ENCODE measurements at places on chromosomes 3 and 15.

DNA sequence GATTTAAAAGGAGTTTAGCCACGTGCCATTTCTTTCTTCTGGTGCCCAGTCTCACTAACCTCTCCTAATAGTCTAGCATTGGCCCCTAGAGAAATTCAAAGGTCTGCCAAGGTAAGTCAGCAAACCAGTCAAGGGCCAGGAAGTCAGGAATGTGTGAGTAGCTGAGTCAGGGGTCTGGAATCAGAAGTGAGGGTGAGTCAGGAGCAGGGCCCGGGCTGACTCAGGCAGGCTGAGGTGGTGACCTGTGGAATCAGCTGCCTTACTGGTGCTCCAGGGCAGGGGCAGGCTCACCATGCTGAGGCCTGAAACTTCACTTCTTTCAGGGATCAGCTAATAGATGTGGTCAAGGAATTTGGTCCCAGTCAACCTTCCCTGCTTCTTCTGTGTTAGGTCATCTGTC is 105.8 kb upstream of the MYZAP start:
- no peak for DNase-seq

DNA sequence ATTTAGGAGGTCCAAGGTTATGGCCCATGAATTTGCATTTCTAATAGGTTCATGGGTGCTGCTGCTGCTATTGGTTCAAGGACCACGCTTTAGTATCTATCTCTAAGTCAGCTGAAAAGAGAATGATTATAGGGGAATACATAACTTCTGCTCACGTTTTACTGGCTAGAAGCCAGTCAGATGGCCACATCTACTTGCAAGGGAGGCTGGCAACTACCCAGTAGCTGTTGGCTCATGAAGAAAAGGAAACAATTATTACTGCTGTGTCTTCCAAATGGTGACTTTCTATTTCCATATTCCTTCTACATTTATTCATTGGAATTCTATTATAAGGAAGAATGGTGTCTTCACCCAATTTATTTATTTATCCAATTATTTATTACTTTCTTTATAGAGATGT is 54.2 kb downstream of the SLC25A36 start:
- DNase-seq, result no peak

DNA sequence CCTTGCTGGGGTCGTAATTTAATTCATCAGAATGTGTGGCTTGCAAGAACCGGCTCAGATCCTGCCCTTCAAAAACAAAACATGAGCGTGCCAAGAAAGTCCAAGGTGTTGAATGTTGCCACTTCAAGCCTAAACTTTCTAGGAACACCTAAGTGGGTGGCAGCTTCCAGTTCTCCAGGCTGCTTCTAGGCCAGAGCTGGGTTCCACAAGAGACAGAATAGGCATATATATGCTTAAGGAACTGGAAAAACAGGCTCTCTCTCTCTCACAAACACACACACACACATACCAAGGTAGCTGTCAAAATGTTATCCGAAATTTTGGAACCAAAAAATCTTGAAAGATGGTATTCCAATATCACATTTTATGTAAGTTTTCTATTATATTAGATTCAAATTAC is 890 bp upstream of the ADIPOQ start:
- no peak for DNase-seq

DNA sequence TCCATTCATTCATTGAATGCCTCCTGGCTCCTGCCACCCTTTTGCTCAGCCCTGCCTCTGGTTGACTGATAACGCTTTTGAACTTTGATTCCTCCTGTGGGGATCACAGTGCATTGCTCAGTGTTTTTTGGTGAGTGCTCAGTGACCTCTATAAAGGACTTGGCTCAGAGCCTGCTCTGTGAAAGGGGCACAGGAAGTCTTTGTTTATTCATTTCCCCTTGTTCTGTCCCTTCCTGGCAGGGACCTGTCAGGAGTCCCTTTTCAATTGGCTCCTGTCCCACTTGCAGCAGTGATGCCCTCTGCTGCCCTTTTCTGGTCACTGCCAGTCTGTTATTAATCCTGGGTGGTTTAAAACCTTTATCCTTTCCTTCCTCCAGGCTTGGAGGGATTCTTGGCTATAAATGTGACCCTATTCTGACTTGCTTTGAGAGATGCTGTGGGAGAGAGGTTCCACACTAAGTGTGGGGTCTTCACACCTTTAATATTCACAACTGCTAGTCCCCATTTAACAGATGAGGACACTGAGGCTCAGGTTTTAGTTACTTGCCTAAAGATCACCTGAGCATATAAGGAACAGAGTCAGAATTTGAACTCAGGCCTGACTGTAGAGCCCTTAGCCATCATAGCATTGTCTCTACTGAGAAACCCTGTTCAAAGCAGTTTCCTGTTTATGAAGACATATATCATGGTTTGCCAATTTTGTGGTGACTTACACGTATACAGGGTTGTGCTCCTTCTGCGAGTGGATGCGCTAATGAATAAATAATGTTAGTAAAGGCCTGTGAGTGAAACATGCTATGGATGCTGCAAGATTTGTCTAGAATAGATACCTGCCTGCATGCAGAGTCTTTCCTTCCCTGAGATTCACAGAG is 23.2 kb upstream of the TATDN2 start:
- peak; percentile 83 for DNase-seq

DNA sequence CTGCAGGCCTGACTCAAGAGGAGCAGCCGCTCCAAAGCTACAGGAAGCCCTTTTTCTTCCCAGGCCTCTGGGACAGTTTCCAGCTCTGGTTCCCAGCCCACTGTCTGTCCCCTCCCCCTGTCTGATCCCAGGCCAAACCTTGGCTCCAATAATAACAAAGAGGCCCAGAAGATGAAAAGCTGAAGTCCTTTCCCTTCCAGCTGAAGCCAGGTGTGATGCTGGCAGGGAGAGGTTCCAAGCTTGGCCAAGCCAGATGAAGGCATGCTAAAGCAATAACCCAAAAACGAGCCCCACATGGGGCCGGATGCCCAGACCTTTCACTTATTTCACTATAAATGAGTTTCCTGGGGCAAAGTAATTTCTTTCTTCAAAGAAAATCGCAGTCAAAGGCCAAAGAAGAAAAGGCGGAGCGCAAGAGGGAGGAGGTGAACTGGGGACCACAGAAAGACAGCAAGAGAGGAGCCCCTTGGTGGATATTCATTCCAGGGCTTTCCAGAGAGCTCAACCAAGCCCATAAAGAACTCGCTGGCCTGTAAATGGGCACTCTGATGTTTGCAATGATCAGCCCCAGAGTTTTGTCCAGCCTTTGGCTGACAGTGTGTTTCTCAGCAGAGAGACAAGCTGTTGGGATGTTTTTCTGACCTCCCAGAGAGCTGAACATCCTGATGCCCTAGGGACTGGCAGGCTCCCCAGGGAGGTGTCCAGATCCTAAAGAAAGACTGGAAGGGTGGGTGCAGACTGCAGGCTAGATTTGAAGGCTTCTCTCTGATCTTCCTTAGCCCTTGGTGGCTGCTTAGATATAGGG is 157.6 kb downstream of the UACA start:
- no peak for DNase-seq

GRCh38 chr3:147422196-147422595 is 13.0 kb downstream of the ZIC1 start:
- no peak for DNase-seq

- DNase-seq, result no peak
Measured at GRCh38 chr3:46703013-46703520, 1.9 kb downstream of the TMIE start.

GRCh38 chr15:68207176-68207935 is 2.2 kb upstream of the CALML4 start:
- no peak for DNase-seq

GRCh38 chr3:55630280-55630920 is 143.3 kb upstream of the WNT5A start:
- no peak for DNase-seq

DNA sequence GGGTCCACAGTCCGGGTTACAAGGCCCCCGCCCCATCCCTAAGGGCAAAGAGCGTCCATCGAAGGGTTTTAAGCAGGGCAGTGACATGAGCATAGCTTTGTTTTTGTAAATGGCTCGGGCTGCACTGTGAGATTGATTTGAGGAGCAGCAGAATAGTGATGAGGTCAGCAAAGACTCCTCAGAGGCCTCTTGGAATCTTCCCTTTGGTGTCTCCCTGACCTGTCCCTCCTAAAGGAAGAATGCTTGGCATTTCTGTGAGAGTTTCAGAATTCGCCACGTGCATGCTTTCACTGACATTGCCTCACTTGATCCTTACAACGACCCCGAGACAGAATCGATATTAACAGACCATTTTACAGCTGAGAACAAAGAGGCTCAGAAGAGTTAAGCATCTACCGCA is 20.3 kb downstream of the LAMP3 start:
- no peak for DNase-seq

- no peak for DNase-seq
Measured at GRCh38 chr15:44308889-44309288, 20.4 kb downstream of the GOLM2 start.

DNA sequence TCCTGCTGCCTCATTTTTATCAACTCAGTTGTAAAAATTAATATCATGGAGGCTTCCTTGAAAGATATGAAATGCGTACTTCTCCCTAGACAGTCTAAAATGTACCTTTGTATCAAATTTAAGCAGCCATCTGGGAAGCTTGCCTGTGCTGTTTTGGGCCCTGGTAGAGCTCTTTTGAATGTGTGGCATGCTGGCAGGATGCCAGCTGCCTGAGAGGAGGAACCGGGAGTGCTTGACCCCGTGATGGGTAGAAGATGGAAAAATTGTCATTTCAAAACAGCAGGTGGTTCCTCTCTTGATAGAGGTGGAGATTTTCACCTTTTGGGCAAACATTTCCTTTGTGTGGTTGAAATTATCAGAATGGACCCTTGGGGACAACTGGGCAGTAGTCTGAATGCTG is 245.3 kb downstream of the RPLP1 start:
- DNase-seq, result peak; percentile 44

DNA sequence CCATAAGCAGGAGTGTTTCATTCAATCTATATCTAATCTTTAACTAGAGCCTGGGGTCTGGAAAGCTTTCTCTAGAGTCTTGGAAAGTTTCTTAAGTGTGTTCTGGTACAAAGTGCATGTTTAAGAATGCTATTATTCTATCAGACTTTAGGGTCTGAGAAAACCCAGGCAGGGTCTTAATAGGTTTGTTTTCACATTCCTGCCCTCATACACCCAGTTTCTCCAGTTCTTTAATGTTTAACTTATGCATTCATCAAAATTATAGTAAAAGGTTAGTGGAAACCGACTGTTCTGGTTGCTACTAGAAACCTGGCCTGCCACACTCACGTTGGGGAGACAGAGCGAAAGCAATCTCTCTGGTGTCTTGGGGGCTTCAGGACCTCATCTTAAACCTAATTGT is 102.9 kb upstream of the WDR72 start:
- DNase-seq, result no peak

DNA sequence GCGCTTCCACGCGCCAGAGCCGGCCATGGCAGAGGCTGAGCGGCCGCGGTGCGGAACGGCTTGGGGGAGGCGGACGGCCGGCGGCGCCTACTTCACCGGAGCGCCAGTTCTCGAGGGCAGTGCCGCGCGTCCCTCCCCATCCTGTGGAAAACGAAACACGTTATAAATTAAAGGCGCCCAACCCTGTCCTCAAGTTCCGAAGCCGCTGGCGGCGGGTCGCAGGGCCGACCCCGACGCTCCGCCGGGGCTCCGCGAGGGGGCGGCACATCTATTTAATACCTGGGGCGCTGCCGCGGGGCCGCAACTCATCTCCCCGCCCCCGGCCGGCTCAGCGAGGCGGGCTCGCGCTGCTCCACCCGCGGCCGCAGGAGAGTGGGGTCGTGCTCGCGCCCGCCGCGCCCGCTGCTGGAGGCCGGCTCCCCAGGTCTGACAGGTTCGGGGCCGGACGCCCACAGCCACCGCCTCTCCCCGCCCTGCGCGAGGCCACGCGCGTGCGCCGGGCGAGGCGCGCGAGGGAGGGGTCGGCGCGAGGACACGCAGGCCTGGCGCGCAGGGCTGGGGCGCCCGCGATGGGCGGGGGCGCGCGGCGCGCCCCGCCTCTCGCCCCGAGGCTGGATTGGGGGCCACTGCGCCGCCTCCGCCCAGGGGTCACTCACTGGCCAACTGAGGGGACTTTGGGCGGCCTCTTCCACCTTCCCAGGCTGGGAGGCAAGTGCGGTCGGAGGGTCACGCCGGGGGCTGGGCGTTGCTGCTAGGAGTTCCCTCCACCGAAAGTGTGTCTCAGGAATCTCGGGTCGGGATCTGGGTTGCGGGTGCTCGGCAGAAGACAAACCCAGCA is at the start of gene SLC30A4:
Gene SLC30A4, minus strand, starts transcription at position 428 of the 838 bp plus-strand sequence. Its CDS starts 401 bp downstream, at position 27.
- peak; percentile 88 for DNase-seq

DNA sequence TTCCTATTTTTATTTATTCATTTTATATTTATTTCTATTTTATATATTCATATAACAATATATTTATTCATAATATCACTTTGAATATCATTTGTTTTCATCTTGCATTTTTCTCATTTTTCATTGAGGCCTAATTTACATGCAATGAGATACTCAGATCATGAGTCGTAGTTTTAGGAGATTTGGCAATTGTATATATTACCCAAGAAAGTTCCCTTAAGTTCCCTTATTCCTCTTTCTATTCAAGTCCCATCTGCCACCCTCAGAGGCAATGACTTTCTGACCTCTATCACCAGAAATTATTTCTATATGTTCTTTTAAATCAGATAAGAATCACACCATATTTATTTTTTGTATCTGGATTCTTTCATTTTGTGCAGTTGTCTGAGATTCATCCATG is 329.1 kb upstream of the TPRG1 start:
- no peak for DNase-seq

GRCh38 chr3:59829527-59829926 is 779.7 kb upstream of the CFAP20DC start:
- DNase-seq, result no peak

DNA sequence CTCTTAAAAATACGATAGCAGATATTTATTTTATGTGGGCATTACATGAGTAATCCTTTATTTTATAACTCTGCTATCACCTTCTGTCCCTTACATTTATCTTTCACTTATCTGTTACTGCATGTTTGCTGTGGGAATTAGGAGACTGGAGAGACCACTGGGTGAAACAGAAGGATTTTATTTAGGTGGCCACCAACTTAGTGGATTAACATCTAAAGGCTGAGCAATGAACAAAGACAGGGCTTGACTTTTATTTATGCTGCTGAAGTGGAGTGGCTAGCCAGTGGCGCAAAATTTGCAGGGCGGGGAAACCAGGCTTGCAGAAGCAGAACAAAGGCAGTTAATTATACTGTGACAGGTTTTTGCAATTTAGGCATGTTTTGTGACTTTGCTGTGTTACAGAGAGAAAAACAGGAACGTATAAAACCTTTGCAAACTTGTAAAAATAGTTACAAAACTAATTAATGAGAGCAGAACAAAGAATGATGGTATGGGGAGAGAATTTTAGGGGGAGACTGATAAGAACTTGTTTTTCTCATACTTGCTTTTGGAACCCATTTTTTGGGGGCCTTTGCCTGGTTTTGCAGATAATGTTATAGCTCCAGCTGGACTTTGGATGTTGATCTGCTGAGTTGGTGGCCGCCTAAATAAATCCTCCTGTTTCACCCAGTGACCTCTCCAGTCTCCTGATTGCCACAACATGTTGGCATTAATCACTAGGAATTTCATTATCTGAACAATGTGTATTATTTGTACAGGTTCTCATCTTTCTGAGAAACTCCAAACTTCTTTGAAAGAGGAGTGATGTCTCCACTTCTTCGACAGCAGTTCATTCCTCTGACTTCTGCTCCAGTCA is 18.0 kb downstream of the KLHL24 start:
- no peak for DNase-seq

GRCh38 chr3:15778332-15778858 is 19.4 kb downstream of the ANKRD28 start:
- no peak for DNase-seq
